ENCODE measurements at places on chromosomes 2 and 18.

DNA sequence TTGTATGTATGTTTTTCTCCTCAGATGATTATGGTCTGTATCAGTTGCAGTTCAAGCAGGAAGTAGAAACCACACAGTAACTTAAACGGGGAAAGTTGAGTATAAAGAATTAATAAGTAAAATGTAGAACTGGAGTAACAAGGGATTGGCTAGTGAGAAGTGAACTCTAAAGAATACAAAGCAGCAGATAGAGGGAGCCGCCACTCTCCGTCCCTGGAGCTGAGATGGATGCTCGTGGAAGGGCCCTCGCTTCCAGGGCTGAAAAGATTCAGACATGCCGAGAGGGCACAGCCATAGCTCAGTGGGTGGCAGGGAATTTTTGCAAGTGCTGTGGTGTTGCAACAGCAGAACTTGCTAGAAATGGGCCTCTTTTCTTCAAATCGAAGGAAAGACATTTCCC, 155.8 kb downstream of the COL6A3 start:
- DNase-seq: no peak

GRCh38 chr2:181892799-181893435, 1.4 kb downstream of the ITPRID2 start:
- peak; percentile 29 for DNase-seq

- no peak for DNase-seq
Observed at GRCh38 chr2:224586127-224586695, 1.0 kb upstream of the CUL3 start.

DNA sequence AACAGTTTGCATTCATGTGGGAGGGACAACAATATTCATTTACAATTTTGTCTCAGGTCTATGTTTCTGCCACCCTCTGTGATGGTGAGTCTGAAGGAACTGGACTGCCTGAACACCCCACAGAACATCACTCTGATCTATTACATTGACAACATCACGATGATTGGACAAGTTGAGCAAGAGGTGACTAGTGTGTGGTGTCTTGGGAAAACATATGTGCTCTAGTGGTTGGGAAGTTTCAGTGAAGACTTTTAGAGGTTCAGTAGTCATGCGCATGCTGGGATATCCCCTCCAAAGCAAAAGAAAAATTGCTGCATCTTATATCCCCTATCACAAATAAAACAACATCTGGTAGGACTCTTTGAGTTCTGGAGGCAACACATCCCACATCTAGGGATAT, 18.6 kb upstream of the CTLA4 start:
- DNase-seq: no peak

- no peak for DNase-seq
Observed at GRCh38 chr2:237348281-237348865, 65.6 kb downstream of the COL6A3 start.

DNA sequence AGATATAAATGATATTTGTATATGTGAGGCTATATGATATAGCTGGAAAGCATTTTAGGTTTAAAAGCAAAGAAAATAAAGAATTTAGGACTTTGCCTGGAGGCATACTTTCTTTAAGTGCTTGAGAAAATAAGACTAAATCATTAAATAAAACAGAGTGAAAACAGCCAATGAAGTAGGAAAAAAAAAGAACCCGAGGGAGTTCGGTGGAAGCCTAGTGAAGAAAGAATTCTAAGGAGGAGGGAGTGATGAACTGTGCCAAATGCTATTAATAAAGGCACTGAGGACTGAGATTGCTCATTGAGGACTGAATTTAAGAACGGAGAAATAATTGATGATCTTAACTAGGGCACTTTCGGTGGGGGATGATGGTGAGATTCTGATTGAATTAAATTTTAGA, 573.5 kb downstream of the DSC3 start:
- DNase-seq: no peak

DNA sequence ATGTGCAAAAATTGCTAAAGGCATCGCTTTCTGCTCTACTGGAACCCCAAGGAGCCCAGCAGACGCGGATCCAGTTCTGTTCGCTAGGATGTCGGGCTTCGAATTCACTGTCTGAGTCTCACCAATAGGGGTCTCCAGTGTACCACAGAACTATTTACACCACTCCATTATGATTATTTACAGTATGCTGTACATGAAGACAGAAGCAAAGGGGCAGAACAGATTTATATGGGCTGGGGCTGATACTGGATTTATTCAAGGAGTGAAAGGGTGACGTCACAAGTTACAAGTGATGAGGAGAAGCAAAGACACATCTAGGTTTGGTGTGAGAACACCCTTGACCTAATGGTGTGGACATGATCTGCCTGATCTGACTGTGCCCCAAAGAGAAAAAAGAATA, 185.3 kb upstream of the ATP5MC3 start:
- DNase-seq: peak; percentile 65

DNA sequence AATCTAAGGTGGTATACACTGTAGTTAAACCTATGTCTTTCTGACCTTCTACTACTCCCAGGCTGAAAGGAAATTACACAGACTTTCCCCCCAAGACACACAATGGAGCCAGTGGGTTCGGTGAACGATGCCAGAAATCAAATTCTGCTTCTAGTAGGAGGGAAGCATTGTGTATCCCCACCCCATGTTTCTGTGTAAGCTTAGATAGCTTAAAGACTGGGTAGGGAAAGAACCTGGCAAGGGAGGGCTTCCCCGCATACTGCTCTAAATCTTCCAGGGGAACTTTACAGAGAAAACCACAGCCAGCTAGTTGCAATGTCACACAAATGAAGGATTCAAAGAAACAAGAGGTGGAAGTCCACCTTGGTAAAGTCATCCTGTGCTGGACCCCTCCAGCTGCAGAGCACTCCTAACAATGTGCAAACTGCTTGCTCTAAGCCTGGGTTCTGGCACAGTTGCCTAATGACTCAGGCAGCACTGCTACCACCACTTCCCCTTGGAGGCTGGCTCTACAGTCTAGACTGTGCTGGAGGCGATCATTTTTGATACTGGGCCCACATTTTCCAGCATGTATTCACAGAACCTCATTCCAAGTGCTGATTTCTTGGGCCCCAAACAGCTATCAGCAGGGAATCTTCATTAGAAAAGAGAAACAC, 47.5 kb downstream of the TRIB2 start:
- DNase-seq: peak; percentile 72

- DNase-seq: no peak
Observed at GRCh38 chr18:10074110-10074509, 160.3 kb downstream of the VAPA start.

GRCh38 chr2:201471732-201472393, 20.3 kb downstream of the STRADB start:
- DNase-seq: peak; percentile 34

DNA sequence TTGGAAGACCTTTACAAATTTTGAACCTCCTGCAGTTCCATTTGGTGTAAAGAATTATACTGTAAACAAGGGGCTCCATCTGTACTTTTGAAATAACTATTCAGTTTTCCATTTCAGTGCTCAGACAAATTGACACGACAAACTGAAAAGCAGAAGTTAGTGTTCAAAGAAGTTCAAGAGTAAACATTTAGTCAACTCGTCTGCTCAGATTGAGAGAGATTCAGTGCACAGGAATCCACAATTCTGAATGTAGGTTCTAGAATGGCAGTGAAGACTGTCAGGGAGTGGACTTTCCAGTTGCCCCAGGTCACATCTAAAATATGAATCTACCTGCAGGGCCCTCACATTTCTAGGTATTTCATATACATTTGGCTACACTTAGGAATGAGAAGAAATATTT, 322.3 kb upstream of the TCF4 start:
- no peak for DNase-seq

DNA sequence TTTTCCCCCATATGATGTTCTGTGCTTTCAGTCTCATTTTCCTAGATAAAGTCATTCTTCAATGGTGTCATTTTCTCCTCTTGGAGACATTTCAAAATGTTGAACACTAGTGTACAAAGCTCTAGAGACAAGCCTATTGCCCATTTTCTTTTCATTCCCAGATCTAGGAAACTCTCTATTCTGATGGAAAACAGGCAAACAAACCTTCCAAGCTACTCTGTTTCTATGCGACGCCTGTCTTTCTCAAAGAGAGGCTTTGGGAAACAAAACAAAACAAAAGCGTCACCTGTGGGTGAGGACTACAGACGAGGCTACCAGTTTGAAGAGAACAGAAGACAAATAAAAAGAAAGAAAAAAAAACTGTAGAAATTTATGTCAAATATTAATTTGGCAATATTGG, 311.0 kb downstream of the CBLN2 start:
- DNase-seq: no peak

DNA sequence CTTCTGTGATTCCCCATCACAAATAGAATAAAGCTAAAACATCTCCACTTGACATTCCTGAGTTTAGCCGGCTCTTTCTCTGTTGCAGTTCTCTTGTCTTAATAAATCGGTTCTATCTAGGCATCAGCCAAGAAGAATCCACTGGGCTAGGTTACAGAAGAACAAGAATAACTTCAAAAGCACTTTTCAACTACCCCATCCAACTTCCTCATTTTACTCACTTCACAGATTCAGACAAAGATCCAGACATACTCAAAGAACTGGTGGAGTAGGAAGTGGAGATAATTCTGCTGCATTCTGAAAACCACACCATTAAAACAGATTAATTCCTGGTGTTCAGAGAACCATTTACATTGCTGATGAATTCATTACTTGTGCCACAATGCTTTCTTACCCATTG, 9.6 kb upstream of the ALPK2 start:
- DNase-seq: peak; percentile 27

DNA sequence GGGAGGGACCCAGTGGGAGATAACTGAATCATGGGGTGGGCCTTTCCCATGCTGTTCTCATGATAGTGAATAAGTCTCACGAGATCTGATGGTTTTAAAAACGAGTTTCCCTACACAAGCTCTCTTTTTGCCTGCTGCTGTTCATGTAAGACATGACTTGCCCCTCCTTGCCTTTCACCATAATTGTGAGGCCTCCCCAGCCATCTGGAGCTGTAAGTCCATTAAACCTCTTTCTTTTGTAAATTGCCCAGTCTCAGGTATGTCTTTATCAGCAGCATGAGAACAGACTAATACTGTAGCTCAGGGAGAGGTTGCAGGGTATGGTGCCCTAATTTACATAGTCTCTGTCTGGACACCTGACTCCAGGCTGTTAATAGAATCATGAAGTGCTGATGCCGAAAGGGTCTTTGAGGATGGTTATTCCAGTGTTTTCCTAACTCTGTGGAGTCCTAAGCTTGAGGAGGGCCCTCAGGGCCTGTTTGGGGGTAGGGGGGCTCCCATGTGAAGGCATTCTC, 343.2 kb downstream of the ALK start:
- no peak for DNase-seq

DNA sequence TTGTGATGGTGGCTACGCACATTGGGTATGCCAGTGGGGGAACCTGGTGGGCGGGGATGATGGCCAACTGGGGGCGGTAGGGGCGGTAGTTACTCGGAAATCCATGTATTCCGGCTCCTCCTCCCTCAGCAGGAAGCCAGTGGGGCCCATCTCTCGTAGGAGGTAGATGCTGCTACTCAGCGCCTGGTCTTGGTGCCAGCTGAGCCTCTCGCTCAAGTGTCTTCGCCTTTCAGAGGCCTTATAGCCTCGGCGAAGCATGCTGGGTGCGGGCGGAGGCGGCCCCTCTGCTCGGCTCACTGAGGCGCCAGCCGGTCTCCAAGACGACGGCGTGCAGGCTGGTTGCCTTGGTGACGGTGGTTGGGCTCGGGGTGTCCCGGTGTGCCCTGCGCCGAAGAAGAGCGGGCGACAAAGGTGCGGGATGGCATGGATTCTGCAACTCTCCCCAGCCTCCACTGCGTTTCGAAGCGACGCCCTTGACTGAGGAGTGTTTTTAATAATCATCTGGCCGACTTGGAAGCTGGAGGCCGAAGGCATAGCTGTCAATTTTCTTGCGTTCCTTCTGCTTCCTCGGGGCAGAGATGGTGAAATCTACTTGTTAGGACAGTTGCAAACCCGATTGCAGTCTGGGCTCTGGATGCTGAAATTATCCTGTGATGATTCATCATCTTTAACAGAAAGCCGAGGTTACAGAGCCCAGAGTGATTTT, at the start of gene ZSWIM2:
ZSWIM2 (minus strand) TSS at position 298 of the 706 bp plus-strand sequence; CDS start at position 258, 40 bp downstream.
- peak; percentile 81 for DNase-seq

GRCh38 chr2:147913701-147914480, 69.1 kb downstream of the ACVR2A start:
- no peak for DNase-seq

DNA sequence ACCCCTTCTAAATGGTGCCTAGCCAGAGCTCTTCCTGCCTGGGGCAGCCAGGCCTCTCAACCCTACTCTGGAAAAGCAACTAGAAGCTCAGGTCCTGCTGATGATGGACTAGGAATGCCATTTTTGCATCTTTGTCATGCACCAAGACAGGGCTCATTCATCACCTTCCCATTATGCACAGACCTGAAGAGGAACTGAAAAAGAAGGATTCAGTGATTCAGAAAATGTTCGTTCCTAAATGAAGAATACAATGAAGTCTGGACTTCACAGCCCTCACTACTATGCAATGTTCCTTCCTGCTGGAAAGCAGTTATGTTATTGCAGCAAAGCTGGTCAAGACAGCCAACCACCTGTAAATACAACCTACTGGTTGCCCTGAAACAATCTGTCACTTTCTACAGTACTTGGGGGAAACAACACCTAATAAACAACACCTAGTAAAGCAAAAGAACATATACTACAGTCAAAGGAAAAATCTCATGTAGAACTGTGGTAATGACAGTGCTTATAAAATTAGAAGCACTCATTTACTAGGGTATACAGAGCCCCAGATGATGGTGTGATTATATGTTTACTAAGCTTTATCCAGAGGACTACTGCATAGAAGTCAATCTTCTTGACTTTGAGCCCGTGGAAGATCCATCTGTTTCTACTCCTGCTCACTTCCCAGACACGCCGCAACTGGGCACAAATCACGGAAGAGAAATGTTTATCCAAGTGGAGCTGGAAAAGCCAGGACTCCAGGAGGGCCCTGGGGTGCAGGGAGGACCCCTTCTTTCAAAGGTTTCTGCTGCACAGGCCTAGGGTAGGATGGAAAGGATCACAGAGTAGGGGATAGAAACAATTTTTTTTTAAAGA, 103.1 kb upstream of the THOC1 start:
- DNase-seq: no peak

Data from GM03348 (cell line).